ENCODE measurements at places on chromosomes 4 and X.

DNA sequence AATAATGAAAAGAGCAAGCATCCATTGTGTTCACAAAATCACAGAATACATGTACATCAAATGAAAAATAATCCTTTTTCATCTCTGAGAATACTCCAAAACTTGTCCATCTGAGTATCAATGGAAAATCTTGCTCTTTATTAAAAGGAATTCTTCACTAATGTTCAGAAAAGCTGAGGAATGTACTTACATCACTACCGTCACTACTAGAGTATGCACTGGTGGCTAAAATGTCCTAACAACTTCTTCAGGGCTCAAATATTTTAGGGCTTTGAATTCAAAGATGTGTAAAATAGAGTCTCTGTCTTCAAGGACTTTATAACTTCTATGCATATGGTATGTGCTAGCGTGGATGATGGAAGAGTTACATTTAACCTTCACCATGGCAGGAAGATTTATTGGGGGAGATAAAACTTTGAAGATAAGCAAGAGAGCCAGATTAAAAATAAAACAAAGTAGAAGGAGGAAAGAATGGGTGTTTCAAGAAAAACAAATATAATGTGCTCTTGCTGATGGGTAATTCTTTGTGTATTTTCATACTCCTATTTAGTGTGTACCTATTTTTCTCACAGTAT is 55.1 kb downstream of the DMD start:
- no peak for DNase-seq

DNA sequence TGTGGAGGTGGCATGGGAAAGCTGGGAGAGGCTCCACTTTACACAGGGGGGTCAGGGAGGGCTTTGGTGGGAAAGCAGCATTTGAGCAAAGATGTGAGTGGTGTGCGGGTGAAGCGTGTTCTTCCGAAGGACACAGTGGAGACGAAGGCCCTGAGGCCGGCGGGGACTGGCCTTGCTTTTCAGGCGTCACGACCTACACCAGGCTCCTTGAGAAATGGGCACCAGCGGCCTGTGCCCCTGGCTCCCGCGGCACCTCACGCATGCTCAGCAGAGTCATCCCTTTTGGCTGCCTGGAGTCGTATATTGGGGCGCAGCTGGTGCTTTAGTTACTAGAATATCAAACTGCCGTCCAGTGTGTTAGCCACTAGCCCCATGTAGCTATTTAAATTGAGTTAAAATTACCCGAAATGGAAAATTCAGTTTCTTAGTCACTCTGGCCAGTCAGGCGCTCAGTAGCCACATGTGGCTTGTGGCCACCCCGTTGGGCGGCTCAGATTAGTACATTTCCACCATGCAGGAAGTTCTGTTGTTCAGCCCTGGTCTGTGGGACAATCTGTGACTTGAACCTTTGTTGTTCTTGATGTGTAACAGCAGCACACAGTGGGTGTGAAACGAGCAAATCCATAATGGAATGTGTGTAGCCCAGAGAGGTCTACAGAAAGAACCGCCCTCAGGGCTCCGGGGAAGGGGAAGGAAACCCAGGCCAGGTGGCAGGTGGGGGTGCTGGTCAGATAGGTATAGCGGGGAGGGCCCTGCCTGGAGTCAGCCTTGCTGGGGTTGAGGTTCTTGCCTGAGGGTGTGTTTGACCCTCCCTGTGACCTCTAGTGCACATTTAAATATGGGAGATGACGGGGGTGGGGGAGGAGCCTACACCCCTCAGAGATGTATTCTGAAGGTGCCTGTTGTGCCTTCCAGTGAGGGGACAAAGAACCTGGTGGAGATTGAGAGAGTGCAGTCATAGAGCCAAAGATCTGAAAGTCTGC is 30.4 kb downstream of the TBC1D14 start:
- no peak for DNase-seq

- DNase-seq = no peak
These were observed 199.4 kb upstream of the CENPE start for GRCh38 chr4:103397541-103397940.

DNA sequence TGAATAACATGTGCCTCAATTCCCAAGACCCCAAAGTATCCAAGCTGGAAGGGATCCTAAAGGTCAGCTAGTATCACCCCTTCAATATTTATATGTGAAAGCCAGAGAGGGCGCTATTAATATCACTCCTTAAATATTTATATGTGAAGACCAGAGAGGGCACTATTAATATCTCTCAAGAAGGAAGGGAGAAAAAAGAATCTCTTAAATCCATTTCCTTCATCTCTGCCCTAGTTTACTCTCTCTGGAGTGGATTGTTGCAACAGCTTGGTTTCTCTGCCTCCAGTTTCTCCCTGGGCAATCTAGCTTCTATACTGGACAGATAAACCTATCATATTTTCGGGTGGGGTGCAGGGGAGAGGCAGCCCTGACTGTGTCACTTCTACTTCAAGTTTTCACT is 31.6 kb upstream of the MSN start:
- no peak for DNase-seq

DNA sequence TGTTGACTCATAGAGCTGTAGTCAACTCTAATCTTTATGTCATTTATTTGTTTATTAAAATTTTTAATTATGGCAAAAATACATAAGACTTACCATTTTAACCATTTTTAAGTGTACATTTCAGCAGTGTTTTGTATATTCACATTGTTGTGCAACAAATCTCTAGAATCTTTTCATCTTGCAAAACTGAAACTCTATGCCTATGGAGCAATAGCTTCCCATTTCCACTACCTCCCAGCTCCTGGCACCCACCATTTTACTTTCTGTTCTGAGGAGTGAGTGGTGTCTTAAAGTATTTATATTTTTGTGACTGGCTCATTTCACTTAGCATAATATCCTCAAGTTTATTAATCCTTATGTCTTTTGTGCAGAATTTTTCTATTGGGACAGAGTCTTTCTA is 181.0 kb downstream of the GPAT3 start:
- no peak for DNase-seq

DNA sequence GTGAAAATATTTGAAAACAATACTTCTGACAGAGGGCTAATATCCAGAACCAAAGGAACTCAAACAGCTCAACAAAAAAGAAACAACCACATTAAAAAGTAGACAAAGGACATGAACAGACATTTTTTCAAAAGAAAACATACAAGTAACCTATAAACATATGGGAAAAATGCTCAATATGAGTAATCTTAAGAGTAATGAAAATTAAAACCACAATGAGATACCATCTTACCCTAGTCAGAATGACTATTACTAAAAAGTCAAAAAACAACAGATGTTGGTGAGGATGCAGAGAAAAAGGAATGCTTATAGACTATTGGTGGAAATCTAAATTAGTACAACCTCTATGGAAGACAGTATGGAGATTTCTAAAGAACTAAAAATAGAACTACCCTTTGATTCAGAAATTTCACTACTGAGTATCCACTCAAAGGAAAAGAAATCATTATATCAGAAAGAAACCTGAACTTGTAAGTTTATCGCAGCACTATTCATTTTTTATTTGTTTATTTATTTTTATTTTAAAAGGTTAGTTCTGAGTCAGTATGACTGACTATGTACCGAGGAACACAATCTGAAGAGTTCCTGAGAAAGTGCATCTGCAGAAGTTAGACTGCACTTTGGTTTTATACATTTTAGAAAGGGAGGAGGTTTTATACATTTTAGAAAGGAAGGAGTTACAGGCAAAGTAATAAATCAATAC is 231.3 kb downstream of the INPP4B start:
- DNase-seq = peak; percentile 2

- DNase-seq = no peak
These were observed 33.0 kb downstream of the NOP14 start for GRCh38 chr4:2930135-2930757.

Measured in fibroblast of skin of left biceps (primary cell).